Glomerular endothelial cell (primary cell): ENCODE measurements at places on chromosomes 5 and 9.

- peak; percentile 36 for DNase-seq
Measured at GRCh38 chr9:75265525-75265972, 177.2 kb downstream of the OSTF1 start.

DNA sequence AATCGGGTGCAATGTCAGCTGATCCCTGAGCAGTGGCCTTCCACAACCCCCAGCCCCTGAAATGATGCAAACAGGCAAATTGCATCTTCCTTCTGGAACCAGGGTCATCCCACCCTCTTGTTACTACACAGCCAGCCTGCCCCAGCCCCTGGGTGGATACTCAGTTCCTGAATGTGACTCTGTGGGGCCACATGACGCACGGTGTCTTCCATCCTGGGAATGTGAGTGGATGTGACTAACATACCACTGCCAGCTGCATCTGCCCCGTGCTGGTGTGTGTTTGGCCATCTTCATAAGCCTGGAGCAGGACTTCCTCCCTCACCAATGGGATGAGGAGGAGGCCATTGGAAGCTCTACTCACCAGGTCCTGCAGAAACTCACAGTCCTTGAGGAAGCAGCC lies 257.9 kb upstream of the ADAMTS16 start:
- no peak for DNase-seq

GRCh38 chr9:122684851-122685250 lies 9.9 kb downstream of the OR1L3 start:
- no peak for DNase-seq

DNA sequence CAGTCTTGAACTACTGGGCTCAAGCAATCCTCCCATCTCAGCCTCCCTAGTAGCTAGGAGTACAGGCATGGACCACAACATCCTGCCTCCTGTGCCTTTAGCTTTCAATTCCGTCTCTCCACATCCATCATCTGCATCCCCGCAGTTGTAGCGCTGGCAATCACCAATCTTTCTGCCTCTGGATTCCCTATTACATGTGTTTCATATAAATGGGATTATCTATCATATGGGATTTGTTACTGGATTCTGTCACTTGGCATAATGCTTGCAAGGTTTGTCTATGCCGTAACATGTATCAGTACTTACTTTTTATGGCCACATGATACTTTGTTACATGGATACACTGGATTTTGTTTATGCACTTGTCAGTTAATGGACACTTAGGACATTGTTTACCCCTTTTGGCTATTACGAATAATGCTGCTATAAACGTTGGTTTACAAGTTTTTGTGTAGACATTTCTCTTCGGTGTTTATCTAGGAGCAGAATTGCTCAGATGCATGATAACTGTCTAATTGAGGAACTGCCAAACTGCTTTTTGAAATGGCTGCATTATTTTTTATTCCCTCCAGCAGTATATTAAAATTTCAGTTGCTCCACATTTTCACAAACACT lies 1223.9 kb downstream of the FOXD4L5 start:
- no peak for DNase-seq

GRCh38 chr5:14870337-14871213 lies 1.0 kb downstream of the ANKH start:
- no peak for DNase-seq
